ENCODE measurements at places on chromosomes 4 and X. TPM values are rescaled to one million over a fixed set of nuclear protein-coding genes. Genes with fewer than 3 reads are reported as not detected.
A peak's percentile ranks its signal among the peaks of the same experiment; 100 is the strongest.

IL3RA gene
- 13.5 TPM for total RNA-seq

GUCY1A1 gene
- total RNA-seq, result 110 TPM

CHST7 gene
- total RNA-seq, result 33.5 TPM

SLC4A4 gene
- total RNA-seq, result 1.8 TPM

APLN gene
- 1.1 TPM for total RNA-seq

PPARGC1A gene
- total RNA-seq, result 0.41 TPM

GABRB1 gene
- total RNA-seq, result not detected

- no peak for DNase-seq
Measured at GRCh38 chrX:13699183-13699826, 10.4 kb downstream of the RAB9A start.

DNA sequence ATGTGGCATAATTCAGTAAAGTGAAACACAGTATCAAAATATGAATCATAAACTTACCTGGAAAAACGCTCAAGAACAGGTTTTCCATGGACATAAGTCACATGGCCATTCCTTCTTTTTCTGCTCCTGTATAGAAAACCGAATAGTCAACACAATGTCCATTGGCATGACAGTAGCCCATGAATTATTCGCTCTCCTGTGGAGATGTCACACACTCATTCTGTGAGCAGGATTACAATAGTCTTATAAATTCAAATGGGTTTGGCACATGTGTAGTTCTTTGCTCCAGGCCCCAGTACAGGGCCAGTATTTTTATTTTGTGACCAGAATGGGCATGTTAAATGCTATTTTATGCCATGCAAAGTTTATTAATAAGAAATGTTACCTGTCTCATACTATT is 15.1 kb upstream of the CXCL13 start:
- no peak for DNase-seq

- DNase-seq, result no peak
Measured at GRCh38 chr4:71784569-71785197, 804 bp upstream of the GC start.

DNA sequence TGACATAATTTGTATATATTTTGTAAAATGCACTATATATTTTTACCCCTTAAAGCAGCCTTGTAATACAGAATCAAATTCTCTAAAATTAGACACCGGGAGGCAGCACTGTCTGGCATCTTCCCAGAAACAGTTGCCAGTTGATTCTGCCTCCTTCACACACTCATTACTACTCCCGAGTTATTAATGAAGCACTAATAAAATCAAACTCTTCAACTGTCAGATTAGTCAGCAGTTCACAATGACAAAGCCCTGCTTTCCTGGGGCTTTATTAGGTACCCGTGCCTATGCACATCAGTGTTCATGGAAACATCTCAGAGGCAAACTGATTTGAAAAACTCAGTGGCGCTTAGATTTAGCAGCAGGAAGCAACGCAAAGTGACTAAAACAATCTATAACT is 103.5 kb upstream of the VEGFC start:
- no peak for DNase-seq

GRCh38 chr4:184657144-184657543 is 7.6 kb downstream of the PRIMPOL start:
- DNase-seq, result no peak

- no peak for DNase-seq
Measured at GRCh38 chrX:132967049-132967448, 8.6 kb upstream of the HS6ST2 start.

DNA sequence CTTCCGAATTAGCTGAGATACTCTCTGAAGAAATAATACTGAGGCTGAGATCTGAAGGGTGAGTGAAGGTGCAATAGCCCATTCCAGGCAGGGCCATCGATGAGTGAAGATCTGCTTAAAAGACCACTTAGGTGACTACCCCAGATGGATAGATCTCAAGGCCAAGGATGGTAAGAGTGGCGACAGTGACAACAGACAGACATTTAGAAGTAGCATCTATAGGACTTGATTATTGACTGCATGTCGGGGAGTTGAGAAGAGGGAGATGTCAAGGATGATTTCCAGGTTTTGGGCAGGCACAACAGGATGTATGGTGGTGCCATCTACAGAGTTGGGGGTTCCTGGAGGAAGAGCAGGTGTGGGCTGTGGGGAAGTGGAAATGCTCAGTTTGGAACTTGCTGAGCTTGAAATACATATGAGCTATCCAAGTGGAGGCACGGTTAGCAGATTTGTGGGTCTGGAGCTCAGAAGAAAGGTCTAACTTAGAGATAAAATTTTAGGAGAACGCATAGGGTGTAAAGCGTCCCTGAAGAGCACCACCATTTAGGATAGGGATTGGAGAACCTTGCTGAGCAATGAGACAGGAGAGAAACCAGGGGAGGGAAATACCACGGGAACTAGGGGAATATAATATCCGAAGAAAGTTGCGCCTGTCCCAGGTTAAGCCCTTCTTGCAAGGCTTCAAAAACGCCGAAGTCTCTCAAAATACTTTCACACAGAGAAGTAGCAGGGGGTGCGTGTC is 688 bp downstream of the UFSP2 start:
- no peak for DNase-seq

GRCh38 chr4:8533274-8533865 is 46.8 kb upstream of the GPR78 start:
- DNase-seq, result no peak

DNA sequence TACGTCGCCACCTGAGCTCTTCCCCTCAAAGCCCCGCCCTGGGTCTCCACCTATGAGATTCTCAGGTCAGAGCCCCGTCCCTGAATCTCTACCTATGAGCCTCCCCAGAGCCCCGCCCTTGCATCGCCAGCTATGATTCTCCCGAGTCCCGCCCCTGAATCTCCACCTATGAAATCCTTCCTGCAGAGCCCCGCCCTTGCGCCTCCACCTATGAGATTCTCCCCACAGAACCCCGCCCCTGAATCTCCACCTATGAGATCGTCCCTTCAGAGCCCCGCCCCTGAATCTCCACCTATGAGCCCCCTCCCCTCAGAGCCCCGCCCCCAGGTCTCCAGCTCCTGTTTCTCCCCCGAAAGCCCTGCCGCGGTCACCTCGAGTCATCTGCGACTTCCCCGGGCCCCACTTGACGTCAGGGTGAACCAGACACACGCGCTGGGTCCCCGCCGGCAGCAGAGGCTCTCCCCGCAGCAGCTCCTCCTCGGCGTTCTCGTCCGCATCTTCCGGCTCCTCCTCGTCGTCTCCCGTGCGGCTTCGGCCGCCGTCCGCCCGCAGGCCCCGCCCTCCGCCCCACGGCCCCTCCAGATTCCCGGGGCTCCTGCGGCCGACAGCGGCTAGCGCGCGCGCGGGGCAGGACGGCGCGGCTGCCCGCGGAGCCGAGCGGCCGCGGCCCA is 393 bp downstream of the GTPBP6 start:
- peak; percentile 100 for DNase-seq

GRCh38 chr4:3218824-3219760 is 29.9 kb upstream of the MSANTD1 start:
- DNase-seq, result no peak

DNA sequence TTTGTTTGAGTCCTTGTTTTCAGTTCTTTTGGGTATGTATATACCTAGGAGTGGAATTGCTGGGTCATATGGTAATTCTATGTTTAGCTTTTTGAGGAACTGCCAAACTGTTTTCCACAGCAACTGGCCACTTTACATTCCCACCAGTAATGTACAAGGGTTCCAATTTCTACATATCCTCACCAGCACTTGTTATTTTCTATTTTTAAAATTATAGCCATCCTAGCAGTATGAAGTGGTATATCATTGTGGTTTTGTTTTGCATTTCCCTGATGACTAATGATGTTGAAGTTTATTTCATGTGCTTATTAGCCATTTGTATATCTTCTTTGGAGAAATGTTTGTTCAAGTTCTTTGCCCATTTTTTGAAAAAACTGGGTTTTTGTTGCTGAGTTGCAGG is 39.6 kb downstream of the TMEM164 start:
- no peak for DNase-seq

DNA sequence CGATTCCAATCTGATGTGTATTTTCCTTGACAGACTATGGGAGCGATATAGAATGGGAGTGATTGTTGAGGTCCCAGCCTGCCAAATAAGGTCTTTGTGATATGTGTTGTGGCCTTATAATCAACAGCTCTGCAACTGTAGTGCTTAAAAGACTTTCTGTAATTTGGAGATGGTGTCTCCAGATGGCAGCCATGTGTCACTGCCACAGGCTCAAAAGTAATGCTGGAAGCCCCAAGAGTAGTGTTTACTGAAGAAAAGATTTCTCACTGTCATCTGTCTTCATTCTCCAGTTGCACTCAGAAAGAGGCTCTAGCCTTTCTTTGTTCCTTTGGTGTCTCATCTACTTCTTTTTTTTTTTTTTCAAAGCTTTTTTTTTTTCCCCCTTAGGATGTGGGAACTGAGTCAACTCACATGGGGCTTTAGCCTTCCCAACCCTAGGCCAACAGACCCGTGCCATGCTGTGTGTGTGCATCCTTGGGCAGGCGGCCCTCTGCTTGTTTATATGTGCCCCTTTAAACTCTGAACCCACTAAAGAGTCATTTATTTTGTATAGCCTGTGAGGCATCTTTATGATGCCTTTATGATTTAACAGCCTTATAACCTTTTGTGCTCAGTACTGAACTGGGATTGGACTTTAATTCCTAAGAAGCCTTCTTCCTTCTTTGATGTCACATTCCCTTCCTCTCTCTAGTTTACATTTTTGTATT is 15.6 kb downstream of the SRPX2 start:
- DNase-seq, result no peak

DNA sequence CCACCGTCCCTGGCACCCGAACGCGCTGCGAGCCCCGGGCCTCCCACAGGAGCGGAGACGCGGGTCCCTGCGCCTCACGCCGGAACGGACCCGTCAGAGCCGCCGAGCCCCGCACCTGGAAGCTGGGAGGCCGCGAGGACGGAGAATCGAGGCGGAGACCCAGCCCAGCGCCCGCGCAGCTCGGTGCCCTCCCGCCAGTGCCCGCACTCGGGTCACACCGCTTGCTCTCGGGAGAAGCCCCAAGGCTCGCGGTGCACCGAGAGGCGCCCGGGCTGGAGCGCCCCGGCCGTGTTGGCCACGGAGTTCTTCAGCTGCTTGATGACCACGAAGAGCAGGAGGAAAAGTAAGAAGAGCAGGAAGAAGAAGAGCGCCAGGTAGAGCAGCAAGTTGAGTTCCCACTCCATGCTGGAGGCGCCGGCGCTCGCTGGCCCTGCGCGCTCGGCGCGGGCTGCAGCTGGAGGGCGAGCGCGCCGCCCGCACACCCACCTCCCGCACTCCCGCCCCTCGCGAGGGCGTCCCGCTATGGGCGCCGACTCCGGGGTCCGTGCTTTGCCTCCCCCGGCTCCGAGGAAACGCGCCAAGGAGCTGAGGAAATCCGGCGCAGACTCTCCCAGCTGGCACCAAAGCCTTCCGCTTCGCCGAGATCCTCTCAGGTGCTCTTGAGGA is at the start of gene SMIM43:
SMIM43 (minus strand) TSS at position 463 of the 666 bp plus-strand sequence; CDS start at position 404, 59 bp downstream.
- no peak for DNase-seq

DNA sequence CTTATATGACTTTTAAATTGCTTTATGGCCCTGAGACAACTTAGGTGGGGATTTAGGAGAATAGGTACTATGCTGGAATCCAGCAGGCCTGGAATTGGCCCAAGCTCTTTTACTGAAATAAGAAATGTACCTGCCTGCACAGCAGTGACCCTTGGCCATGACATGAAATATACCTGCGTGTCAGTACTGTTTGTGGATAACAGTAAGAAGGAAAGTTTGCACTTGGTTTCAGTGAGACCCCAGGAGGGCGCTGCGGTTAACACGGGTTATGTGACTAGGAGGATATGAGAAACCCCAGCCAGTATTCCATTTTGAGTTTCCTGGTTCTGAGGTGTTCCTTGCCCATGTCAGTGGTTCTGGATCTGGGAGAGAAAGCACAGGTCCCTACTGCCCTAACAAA is 5.3 kb downstream of the MTM1 start:
- DNase-seq, result no peak

GRCh38 chr4:96677499-96677898 is 837.6 kb downstream of the PDHA2 start:
- DNase-seq, result no peak
